ENCODE measurements at places on chromosomes 7 and 10.

GRCh38 chr7:131329176-131329570, 1.5 kb downstream of the MKLN1 start:
- no peak for DNase-seq

DNA sequence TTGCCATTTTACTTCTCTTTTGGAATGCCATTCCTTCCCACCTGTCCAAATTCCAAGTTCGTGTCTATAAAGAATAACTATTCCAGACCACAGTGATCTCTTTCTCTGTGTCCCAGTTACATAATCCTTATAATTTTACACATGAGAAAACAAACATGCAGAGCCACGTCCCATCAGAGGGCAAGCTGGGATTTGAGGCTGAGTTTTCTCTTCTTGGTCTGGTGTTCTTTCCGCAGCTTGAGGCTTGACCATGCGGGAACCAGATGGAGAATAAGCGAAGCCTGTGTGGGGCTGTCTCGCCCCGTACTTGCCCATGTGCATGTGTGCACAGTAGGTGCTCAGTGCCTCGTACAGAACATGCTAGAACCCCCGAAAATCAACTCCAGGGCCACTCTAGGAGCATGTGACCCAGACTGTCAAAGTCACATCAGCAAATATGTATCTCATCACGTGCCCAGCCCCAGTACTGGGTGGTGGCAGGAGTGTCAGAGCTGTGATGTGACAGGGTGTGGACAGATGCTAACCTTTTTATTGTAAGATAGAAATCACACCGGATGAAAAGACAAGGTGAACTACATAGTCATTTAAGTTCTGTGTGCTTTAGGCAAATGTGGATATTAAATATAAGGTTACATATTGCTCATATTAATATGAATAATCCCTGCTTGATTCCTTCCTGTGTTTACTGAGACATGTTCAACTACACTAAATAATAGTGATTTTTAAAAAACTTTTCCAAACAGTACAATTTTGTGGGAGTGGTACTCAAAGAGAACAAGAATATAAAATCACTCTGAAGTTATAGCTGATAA, 3.2 kb downstream of the INSIG1 start:
- no peak for DNase-seq

DNA sequence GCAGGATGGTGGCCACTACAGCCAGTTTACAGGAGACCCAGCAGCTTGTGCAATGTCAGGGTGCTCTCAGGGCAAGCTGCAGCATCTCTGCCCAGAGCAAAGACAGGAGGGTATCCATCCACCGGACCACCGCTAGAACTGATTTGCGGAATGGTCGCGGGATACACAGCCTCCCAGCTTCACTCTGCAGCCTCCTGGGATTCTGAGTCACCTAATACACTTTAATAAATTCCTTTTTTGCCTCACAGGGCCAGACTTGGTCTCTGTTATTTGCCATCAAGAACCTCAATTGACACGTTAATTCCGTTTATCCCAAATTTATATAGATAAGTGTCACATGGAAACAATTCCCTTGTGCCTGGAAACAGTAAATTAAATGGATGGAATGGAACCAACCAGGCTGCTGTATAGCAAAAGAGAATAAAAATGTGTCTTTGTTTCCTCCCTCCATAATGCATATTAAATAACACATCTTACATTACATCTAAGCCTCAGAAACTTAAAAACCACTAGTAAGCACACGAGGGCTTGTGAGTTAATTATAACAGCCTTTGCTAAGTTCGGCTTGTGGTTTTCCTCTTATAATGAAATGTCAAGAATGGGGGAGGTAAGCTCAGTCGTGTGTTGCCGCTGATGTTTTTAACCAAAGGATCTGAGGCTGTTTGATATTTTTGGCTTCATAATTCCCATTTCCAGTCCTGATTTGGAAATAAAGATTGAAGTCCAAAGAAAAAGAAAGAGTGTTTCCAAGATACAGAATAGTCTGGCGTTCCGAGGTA, 52.1 kb downstream of the ADRB1 start:
- DNase-seq = no peak

GRCh38 chr10:103232131-103232673, 13.5 kb upstream of the RPEL1 start:
- DNase-seq = no peak

DNA sequence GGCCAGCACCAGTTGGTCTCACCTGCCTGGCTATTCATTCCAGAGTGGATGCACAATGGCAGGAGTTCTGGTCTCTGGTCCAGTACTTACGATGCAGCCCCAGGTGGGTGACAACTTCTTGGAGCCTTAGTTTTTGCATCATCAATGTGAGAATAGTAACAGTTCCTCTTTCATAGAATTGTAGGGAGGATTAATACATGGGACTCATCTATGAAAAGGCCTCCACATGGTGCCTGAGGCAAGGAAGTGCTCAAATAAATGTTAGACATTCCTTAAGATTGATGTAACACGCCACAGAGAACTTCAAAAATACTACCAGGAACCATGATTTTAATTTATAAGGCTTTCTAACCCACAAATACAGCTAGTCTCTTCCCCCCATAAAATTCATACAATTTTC, 120.1 kb upstream of the CHST15 start:
- DNase-seq = no peak

- DNase-seq = no peak
Observed at GRCh38 chr10:72386916-72387586, 32.3 kb upstream of the DNAJB12 start.

DNA sequence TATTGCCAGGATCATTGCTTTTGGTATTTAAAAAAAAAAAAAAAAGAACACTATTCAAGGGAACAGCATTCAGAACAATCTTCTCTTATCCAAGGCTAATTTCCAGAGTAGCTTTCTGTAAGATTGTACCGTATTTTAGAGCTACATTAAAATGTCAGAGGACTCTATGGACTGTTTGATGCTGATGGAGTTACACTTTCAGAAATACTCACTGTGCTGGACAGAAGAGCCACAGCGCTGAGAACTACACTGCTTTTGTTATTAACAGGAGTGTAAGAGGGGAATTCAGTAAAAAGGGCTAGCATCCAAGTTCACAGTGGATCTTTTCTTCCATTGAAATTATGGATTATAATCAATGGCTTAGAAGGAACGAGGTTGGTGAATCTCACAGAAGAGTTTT, 247.7 kb downstream of the AHR start:
- no peak for DNase-seq

GRCh38 chr7:11970132-11970531, 138.1 kb upstream of the THSD7A start:
- no peak for DNase-seq

DNA sequence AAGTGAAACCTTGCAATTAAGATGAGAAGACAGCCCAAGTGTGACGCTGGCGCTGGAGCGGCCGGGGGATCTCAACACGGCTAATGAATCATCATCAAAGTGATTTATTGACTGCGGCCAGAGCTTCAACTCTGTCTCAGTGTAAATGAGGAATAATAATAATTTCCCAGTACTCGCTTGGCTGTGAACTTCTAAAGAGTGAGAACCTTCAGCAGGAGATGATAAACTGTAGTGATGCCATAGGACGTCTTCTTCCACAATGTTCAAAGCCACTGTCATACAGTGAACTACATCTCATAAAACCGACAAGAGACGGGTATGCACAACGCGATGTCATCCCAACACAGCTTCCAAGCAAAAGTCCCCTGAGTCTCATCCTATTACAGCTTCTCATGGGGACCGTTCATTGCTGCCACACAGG, 123.6 kb upstream of the NOBOX start:
- no peak for DNase-seq

DNA sequence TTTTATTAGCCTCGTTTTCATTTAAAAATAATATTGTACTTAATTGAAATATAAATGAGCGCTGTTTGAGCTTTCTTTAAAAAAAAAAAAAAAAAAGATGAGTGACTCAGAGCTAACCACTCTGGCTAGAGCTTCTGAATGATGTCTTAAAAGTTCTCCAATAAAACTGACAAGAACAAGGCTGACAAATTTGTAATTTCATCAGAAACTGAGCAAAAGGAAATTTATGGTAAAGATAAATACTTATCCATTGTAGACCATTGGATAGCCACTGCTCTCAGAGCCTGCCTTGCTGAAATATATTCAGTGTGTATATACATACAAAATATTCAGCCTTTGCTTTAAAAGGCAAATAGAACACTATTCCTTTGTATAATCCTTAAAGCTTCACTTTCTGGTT, 91.2 kb upstream of the OIT3 start:
- no peak for DNase-seq

Measured in GM12878 (cell line).